Ascending aorta (tissue), 2 donors: ENCODE measurements at places on chromosomes 16 and 17.

- no peak for DNase-seq
Observed at GRCh38 chr16:6297666-6298410, 1034.8 kb upstream of the RBFOX1 start.

- no peak for DNase-seq
Observed at GRCh38 chr17:50043290-50044148, 12.4 kb upstream of the ITGA3 start.

DNA sequence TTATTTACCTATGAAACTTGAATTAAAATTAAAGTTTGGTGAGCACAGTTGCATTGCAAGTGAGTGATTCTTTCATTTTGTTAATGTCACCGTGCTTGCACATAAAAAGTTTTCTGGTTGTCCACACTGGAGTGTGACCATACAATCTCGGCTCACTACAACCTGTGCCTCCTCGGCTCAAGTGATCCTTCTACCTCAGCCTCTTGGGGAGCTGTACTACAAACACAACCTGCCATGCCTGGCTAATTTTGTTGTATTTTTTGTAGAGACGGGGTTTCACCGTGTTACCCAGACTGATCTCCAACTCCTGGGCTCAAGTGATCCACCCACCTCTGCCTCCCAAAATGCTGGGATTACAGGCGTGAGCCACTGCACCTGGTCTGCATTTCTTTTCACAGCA, 50.1 kb upstream of the ADCY7 start:
- no peak for DNase-seq

DNA sequence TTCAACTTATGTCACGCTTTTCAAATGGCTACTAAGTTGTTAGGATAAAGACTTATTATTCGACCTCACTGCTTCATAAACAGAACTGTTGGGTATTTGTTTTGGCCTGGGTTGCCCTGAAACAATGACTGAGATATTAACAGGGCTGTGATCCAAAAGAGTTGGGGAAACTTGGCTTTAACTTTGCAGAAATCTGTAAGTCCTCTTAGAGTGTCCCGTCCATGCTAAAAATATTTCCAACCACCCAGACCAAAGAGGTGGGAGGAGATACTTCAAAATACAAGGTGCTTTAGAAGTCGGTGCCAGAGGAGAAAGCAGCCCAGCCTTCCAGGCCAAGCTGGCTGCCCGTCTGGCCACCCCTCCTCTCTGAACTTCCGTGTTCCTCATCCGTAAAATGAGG, 16.1 kb upstream of the SPATA32 start:
- DNase-seq, result no peak

GRCh38 chr17:60557805-60558204, 31.8 kb upstream of the APPBP2 start:
- DNase-seq, result no peak

DNA sequence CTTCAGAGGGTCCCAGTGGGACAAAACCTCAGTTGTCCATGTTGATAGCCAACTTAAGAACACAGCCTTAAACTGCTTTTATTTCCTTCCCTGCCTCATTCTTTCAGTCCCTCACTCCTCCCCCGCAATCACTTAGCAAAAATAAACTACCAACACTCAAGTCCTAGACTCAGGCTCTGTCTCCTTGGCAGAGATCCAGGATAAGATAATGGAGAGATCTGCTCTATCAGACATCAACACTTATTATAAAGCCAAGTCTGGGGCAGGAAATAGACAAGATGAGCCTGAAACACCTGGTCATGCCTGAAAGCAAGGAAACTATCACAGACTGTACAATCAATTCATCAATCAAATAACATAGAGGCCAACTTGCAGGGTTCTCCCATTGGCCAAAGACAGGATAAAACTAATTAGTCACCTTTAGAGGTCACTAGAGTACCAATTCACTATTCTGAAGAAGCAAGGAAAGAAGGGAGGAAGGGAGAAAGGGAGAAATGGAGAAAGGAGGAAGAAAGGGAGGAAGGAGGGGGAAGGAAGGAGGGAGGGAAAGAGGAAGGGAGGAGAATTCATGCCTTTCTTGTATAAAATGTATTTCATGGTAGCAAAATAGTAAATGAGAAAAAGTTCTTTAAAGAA, 15.7 kb downstream of the HYDIN start:
- DNase-seq, result no peak

DNA sequence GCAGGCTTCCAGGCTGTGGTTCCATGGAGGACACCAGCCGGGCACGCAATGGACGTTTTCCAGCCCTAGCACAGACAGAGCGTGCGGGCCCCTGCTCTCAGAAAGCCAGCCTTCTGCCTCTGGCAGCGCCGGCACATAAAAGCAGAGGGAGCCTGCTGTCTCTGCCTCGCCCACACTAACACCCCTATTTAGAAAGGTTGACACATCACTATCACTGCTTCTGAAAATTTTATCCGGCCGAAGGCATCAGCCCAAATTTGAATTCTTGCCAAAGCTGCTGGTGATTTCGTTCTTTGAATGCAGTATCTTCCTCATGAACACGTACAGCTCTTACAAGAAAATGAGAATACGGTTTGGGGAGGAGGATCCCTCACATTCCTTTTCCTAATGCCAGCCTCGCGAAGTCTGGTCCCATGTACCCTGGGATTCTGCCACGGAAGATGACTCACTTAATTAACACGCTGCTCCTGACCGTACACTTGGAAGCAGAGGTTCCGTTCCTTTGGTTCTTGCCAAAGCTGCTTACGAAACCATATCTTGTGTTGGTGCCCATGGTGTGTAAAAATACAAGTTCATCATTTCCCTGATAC, 1.3 kb upstream of the RAB11FIP3 start:
- peak; percentile 59 for DNase-seq

- no peak for DNase-seq
Observed at GRCh38 chr17:4560837-4561256, 470 bp upstream of the GGT6 start.

DNA sequence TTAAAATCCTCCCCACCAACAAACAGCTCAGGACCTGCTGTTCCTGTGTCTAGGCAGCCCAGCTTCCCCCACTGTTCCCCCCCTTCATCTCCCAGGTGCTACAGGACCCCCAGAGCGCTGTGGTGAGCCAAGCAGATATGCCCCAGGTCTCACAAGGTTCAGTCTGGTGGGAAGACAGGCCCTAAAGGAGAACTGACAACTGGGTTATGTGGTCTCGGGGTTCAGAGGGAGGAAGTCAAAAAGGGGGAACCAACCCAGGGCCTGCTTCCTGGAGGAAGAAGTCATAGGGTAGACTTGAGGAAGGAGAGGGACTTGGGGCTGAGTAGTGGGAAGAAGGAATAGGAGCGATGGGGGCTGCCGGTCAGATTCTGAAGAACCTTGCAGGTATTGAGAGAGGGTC, 2.6 kb downstream of the RIPOR1 start:
- no peak for DNase-seq
